Activated B cell treated with CpG ODN at 0.5 μM for 24 hours (primary cell): ENCODE measurements at places on chromosomes 1 and 21.

- DNase-seq, result no peak
These were observed 59.2 kb upstream of the SSBP3 start for GRCh38 chr1:54465351-54465811.

GRCh38 chr1:205440476-205441317 lies 15.1 kb downstream of the BLACAT1 start:
- DNase-seq, result peak; percentile 41

DNA sequence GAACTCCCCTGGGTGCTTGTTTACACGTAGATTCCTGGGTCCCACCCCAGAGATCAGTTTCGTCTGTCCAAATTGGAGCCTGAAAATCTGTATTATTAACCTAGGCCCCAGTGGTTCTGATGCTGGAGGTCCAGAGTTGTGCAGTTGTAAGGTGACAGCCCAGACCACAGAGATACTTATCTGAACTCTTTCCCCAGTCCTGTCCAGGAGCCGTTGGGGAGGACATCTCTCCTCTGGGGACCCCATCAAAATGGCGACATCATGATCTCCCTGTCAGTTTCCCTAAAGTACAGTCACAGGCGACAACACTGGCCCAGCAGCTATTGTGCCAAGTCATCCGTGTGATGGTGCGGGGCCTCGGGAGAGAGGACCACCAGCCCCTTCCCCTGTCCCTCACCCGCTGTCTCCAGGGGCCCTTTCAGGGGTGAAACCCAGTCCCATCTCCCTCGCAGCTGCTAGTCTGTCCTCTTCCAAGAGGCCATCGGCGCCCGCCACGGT lies 749 bp upstream of the EFHD2 start:
- no peak for DNase-seq

DNA sequence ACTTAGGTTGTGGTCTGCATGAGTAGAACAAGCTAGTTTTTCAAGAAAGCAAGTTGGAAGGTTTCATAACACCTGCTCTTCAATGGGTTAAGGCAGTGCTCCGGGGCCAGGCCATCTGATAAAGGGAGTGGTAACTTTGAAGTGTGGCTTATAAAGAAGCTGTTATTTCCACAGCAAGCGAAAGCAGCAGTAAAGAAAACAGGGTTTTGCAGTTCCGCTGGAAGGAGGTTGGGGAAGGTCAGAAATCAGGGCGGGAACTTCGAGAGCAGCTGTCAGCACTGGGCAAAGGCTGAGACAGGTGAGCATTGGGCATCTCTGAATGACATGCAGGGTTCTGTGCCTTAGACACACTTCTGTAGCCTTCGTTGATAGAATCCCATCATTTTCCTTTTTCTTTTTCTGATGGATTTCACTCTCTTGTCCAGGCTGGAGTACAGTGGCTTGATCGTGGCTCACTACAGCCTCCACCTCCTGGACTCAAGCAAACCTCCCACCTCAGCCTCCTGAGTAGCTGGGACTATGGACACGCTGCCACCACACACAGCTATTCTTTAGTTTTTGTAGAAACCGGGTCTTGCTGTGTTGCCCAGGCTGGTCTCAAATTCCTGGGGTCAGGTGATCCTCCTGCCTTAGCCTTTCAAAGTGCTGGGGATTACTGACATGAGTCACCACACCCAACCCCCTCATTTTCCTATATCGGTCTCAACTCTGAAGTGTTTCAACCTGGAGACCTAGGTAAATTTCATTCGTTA lies 20.5 kb downstream of the TMEM51 start:
- DNase-seq, result no peak

DNA sequence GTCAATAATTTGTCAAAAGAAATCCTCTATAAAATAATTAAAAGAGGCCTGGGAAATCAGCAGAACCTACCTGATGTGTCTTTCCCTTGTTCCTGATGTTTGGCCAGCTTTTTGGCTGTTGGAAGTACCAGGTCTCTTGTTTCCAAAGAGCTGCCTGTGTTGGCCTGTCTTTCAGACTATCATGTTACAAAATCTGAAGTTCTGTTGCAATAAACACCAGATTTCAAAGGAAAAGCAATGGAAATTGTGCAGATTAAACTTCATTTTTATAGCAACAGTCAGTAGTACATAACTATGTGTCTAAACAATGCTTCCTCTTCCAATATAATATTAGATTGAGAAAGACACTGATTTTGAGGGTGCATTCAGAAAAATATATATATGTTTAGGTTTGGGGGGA lies 647.2 kb upstream of the CXADR start:
- no peak for DNase-seq

DNA sequence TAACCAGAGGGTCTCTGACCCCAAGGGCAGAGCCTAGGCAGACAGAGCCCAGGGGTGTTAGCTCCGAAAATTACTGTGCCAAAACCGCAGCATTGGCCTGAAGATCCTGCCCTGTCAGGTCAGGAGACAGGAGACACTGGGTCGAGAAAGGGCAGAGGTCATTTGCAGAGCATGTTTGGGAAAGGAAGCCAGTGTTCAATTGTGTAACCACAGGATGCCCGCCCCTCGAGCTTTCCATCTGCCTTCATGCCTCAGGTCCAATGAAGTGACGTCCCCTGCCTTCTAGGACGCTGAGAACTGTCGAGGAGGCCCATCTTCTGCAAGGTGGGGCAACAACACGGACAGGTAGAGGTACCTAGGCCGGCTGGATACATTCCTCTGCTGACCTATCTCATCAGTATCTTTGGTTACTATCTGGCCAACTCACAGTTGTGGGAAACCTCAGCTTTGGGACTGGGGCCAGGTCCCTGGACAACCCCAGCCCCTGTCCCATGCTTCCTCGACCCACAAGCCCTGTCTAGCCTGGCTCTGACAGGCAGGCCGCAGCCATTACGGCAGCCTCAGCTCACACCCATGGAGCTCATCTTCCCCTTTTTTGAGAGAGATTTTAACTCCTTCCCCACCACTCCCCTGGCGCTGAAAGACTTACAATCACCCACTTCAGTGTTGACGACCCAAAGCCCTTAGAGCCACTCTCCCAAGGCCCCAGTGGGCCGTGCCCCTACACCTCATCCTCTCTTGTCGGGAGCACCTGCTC lies 1.3 kb downstream of the ARL8A start:
- no peak for DNase-seq

GRCh38 chr1:64337926-64338325 lies 132.0 kb upstream of the CACHD1 start:
- DNase-seq, result no peak

DNA sequence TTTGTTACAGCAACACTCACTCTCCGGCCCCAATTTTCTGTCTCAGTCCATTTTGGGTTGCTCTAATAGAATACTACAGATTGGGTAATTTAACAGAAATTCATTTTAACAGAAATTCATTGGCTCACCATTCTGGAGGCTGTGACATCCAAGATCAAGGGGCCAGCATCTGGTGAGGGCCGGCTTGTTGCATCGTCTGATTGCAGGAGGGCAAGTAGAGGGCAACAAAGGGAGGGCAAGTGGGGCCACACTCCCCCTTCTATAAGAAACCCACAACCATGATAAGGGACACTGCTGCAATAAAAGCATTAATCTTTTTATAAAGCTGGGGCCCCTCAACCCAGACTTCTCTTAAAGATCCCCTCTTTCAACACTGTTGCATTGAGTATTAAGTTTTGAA lies 260.1 kb upstream of the TMPRSS15 start:
- DNase-seq, result no peak

DNA sequence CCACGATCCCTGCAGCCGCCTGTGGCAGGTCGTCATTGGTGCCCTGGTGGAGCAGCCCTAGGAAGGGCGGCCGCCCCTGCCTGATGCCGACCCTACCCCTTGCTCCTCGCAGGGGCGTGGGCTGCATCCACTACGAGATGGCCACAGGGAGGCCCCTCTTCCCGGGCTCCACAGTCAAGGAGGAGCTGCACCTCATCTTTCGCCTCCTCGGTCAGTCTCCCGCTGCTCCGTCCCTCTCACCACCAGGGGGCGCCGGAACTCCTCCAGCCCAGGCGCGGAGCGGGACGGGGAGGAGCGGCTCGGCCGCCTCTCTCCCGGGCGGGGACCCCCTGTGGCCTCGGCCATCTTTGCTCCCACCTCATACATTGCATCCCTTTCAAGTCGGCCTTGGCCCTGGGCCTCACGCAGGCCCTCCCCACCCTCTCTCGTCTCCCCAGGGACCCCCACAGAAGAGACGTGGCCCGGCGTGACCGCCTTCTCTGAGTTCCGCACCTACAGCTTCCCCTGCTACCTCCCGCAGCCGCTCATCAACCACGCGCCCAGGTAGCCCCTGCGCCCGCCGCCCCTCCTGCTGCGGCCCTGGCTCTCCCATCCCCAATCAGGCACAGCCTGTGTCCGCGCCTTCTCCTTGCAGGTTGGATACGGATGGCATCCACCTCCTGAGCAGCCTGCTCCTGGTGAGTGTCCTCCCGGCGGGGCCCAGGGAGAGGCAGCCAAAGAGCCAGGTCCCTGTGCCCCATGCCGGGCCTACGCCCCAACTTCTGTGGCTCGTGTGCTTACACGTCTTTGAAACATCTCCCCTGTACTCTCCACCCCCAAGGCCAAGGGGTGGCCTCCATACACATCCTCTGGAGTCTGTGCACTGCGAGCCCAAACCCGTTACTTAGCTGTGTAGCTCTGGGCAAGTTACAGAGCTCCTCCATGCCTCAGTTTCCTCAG lies 24.7 kb downstream of the CDK18 start:
- peak; percentile 84 for DNase-seq

DNA sequence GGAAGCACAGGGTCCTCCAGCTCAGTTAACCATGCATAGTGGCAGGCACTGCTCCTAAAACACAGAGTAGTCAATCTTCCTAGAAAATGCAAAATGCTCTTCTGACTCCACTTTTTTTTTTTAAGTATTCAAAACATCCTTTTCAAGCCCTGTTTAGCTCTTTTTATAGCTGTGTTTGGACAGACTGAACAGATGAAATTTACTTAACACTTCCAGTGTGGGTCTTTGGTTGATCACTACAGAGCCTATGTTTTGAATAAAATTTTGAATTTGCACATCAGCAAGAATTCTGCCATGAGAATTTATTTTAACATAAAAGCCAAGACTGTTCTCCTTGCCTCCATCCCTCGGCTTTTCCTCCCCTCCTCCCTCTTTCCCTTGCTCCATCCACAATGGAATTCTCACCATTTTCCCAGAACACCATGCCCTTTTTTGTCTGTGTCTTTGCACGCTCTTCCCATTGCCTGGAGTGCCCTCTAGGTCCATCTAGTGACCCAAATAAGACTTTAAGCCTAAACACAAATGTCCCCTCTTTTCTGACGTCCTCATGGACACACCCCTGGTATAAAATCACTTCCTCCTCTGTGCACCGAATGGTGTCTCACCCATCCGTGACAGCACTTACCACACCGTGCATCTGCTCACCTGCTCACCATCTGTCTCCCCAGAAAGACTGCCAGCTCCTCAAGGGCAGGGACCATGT lies 24.0 kb upstream of the CPT2 start:
- DNase-seq, result no peak

DNA sequence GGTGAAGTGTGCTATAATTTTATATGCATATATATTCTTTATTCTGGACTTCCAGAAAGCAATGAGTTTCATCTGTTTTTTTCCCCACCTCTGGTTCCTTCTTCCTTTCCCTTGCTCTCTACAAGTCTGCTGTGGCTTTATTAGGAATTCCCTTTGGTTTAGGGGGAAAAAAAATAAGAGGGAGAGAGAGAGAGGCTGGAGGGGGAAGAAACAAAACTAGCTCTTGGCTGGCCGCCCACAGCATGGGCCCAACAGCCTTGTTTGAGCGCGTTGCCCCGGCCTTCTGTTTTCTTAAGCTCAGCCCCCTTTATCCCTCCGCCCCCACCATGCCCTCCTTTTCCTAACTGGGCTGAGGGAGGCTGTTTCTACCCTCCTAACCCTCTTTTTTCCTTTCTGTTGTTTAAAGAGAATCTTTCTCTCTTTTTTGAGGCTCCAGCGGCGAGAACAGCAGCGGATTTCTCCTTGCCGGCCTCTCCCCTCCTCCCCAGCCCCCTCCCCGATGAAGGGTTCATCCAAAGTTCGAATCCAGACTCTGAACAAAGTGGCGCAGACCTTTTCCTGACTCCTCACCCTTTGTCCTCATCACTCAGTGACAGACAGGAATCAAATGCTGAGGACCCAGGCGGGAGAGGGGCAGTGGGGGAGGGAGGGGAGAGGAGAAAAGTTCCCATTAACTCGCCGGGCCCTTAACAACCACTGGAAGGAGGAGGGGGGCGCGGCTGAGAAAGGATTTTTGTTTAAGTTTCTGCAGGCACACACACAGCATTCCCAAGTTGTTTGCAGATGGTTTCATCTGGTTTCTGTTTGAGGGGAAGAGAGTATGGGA lies 29.7 kb downstream of the PBX1 start:
- no peak for DNase-seq

DNA sequence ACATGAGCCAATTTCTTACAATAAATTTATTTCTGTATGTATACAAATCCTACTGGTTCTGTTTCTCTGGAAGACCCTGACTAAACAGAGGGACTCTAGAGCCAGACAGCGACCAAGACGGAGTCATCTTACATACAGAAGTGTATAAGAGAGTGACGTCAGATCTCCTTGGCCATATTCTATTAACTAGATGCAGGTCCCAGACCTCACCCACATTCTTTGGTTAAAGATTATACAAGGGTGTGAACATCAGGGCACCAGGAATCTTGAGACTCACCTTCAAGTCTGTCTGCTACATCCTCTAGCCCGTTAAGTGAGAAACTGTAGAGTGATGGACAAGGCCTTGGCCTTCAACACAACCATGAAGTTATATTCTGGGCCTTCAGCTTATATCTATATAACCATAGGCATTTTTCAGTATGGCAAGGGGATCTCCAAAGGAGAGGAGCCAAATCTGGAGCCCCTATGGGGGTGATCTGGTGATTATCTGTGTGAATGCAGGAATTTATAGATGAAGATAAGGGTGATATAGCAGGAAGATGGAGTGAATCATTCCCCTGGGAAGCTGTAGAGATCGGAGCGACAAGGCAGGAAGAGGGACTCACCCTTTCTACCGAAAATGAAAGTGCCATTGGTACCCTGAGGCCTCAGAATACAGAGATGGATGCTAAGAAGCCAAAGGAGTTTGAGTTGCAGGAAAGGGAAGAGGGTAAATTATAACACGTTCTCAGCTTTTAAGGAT lies 83.9 kb downstream of the ADAMTS1 start:
- DNase-seq, result no peak

- DNase-seq, result no peak
These were observed 234.5 kb upstream of the C1orf105 start for GRCh38 chr1:172185996-172186395.

DNA sequence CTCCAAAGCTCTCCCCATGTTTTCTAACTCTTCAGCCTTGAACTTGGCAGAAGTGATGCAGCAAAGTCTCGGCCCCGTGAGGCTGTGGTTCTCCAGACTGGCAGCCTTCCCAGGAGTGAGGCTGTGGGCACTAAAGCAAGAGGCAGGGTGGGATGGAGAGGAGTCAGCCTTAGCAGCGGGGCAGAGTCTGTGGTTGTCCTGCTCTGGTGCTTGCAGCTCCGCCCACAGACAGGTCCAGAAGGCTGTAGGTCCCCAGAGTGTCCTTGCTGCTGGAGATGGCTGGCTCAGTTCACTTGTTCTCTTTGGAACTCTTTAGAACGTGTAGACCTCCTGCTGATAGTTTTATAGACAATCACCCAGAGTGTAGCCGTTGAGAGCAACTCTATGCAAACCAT lies 142.6 kb downstream of the AJAP1 start:
- DNase-seq, result no peak

GRCh38 chr1:153429266-153430165 lies 13.2 kb downstream of the S100A7A start:
- DNase-seq, result no peak
